ENCODE measurements at places on chromosomes 2 and 18.

- DNase-seq, result no peak
These were observed 1.4 kb upstream of the FAM110C start for GRCh38 chr2:47737-48136.

DNA sequence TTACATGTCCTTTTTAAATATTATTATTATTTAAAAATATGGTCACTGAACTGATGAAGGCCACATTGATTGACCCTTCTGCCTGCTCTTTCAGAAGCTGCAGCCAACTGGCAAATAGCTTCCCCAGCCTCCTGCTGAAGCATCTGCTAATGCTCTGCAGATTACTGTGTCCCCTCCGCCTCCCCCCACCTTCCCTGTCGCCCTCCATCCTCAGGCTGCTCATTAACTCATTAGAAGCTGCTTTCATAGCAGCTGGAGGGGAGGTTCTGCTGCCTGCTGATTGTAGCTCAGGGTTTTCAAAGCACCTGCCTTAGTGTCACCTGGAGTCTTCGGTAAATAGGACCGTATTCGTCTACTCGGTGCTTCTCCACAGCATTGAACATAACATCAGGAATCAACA is 24.8 kb upstream of the LMAN1 start:
- DNase-seq, result no peak

GRCh38 chr2:105407946-105408743 is 9.3 kb upstream of the FHL2 start:
- DNase-seq, result no peak

GRCh38 chr18:70363861-70364260 is 75.0 kb downstream of the SOCS6 start:
- DNase-seq, result no peak

DNA sequence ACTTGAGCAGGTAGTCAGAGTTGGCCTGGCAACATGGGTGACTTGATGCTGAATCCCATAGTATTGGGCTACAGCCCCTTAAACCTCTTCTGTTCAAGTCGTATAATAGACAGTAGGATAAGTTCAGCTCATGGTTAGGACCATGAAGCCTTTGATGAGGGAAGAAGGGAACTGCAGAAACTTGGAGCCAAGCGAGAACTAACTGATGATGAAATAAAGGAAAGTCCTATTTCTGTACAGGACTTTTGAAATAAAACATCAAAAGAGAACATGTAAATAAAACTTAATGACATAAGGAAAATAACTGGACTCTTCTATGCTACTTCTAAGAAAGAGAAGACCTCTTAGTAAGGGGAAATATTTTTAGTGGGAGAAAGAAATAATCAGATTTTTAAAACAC is 51.2 kb upstream of the UGP2 start:
- DNase-seq, result no peak

- peak; percentile 30 for DNase-seq
These were observed at the start of gene ITPRIPL1 for GRCh38 chr2:96325041-96325883. TSS of gene ITPRIPL1 (plus strand) at chr2:96325317. CDS start at chr2:96325840, 523 bp downstream.

DNA sequence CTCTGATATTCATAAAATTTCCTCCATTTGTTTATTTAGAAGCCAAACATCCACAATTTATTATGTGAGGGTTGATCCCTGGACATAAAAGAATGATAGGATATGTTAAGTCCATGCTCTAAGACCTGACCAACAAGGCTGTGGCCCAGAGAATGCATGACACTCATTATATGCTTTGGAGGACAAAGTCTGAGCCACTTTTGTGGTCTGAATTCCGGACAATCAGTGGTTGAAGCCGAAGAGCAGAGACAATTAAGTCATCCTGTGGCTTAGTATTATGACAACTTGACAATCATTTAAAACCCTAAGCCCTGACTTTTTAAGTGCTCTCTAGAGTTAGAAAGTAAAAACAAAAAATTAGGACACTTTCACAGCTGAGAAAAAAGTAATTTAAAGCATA is 483.3 kb downstream of the PLCL1 start:
- DNase-seq, result no peak

GRCh38 chr2:229622495-229623355 is 91.6 kb downstream of the DNER start:
- no peak for DNase-seq

GRCh38 chr2:191912764-191913163 is 65.9 kb upstream of the CAVIN2 start:
- DNase-seq, result no peak

- DNase-seq, result no peak
These were observed 337.1 kb upstream of the MAP2 start for GRCh38 chr2:209086761-209087160.

- DNase-seq, result no peak
These were observed 157.8 kb upstream of the HDAC4 start for GRCh38 chr2:239558661-239559060.

- peak; percentile 66 for DNase-seq
These were observed 21.0 kb downstream of the INPP4A start for GRCh38 chr2:98465456-98466226.

GRCh38 chr2:74079522-74080341 is 68.0 kb downstream of the BOLA3 start:
- DNase-seq, result peak; percentile 51

- DNase-seq, result no peak
These were observed 119.9 kb upstream of the HS6ST1 start for GRCh38 chr2:128438586-128438985.

DNA sequence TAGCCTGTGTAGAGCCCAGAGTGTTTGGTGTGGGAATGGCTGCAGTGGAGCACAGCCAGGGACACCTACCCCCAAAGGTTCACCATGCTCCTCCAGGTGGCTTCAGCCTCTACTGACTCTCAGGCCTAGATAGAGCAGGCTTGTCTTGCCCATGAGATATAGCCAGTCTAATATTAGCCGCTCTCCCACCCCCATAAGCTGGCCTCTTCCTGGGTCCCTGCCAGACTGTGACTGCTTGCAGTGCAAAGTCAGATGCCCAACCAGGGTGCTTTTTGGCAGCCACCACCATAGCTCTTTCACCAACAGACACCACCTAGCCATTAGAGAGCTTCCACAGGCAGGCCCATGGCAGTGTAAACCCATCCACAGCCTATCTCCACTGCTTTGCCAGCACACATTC is 405.3 kb downstream of the MBD2 start:
- no peak for DNase-seq

- DNase-seq, result no peak
These were observed 88.8 kb downstream of the INHBB start for GRCh38 chr2:120434492-120435308.

GRCh38 chr2:20042531-20042930 is 8.9 kb downstream of the LAPTM4A start:
- no peak for DNase-seq

DNA sequence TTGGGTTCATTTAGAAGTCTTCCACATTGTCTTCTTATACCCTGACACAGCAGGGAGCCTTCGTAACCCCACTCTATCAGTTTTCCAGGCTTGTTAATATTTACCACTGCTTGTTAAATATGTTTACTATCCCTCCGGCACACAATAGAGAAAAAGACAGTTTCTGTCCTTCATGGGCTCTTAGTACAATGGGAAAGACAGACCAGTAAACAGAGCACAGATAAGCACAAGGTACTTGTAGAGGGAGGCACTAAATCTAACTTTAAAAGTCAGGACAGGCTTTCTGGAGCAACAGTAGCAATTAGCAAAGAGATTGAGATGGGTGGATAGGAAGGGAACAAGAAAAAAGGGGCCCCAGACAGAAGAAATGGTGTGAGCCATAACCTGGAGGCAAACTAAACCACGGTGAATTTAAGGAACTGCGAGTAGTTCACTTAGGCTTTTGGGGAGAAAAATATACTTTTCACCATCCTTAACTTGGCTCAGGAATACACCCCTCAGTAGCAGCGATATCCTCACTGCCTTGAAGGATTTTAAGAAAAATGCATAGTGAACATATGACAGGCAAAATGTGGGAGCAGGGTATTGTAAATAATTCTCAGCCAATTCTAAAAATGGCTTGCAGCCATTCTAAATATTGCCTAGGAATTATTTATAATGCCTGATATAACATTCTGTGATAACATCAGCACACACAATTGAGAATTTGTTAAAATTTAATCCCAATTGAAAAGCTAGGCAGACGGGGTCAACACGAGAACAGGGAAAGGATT is 383.7 kb downstream of the CDH2 start:
- DNase-seq, result no peak

DNA sequence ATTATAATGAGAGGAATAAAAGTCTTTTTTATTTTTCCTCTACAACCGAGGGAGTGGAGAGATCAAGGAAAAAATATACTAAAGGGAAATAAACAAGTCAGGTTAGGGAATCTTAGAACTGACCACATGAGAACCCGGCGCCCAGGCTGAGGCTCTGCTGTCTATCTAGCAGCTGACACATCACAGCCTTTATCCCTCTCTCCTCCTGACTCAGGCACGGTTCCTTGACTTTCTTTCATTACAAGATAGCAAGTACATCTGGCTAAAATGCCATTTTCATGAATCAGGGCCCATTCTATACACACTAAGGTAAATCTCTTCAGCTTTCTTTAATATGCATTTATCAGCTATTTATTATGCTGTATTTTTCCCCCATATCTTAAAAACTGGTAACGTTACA is 296.0 kb downstream of the TMX3 start:
- no peak for DNase-seq

DNA sequence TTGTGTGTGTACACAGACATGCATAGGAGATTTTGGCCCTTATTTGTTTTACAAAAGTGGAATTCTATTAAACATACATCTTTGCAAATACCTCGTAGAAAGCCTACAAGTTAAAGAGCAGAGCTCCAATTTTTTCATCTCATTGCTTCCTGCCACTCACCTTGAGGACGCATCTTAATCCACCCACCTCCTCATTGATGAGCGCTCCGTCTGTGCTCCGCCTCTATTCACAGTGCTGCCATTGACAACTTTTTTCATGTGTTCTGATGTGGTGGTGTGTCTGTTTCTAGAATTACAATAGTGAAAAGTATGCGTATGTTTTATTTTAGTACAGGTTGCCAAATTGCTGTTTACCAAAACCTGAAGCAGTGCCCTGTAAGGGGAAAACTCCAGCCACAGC is 36.3 kb downstream of the NEURL3 start:
- DNase-seq, result no peak

DNA sequence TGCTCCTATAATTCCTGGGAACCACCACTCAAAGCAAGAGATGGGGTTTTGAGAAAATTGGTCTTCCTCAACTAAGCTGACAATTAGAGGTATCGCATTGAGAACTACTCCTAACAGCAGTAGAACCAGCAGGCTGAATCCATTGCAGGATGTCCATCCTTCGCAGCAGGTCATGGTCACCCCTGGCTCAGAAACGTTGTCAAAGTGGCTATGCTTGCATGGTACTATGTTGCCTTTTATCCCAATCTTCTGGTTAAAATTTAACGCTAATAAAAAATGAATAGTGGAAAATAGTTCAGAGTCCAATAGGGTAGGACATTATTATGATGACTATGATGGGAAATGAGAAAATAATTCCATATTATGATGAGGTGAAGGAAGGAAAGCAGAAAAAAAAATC is at the start of gene TM4SF20:
TSS of gene TM4SF20 (minus strand) at position 212 of the 400 bp plus-strand sequence. CDS start at position 174, 38 bp downstream.
- DNase-seq, result no peak

DNA sequence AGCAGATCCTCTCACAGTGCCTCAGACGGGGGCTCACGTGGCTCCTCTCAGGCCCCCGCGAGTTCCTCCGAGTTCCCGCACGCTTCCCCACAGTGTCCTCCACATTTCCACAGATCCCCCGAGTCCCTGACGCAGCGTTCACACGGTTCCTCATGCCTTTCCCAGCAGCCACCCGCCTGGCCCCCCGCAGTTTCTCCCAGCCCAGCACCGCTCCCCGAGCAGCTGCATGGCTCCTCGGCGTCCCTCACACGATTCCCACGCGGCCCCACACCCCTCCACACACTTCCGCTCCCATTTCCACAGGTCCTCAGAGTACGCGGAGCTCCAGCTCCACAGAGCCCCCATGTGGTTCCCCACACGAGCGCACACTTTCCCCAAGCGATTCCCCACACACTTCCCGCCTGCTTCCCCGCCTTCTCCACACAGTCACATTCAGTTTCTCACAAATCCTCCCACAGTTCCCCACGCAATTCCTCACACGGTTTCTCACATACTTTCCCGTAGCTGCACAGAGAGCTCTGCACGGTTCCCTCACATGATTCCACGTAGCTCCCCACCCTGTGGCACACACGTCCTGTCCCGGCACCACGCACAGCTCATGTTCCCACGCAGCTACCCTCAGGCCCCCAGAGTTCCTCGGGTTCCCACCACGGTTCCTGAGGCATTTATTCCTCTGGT is 39.9 kb downstream of the KIF1A start:
- peak; percentile 21 for DNase-seq

- DNase-seq, result peak; percentile 65
These were observed 85.9 kb upstream of the CCBE1 start for GRCh38 chr18:59783138-59783537.

GRCh38 chr2:70362661-70363060 is 60.8 kb upstream of the FAM136A start:
- DNase-seq, result no peak

DNA sequence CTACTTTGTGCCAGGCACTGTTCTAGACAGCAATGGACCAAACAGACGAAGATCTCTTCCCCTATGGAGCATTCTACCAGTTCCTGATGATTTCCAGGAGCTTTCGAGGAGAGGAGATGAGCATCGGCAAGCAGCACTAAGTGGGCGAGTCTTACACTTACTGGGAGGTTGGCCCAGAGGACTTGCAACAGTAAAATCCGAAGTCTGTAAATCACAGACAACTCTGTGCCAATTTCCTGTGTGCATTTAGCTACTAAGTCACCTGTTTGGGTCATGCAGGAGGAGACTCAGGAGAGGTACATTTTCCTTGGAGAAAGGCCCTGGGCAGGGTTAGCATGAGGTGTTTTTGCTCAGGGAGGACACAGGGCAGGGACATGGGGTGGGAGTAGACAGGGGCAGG is 58.9 kb downstream of the TRPM8 start:
- no peak for DNase-seq

- DNase-seq, result no peak
These were observed 241.4 kb upstream of the ACVR2A start for GRCh38 chr2:147603447-147603846.

DNA sequence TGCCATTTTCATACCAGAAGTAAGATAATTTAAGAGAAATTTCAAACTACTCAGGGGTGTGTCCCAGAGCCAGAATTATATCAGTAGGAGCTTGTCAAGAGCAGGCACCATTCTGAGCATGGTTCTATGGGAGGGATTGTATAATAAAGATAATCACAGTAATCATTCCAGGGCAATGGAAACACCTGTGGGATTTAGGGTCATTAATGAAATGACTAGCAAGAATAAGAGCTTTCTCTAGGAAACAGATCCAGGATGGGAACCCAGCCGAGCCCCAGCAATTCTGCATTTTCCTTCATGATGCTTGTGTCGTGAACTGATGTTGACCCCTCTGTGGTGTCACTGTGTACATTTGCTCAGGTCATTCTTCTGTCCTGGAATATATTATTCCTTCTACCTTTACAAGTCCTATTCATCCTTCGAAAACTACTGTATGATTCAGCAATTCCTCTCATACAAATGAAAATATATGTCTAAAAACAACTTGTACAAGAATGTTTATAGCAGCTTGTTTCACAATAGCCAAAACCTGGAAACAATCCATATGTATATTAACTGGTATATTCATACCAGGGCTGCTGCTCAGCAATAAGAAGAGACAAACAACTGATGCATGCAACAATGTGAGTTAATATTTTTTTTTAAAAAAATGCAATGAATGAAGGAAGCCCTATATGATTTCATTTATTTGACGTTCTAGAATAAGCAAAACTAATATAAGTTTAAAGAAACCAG is 687.8 kb upstream of the KLHL29 start:
- no peak for DNase-seq

- no peak for DNase-seq
These were observed 129.0 kb upstream of the FOSL2 start for GRCh38 chr2:28263690-28264089.

GRCh38 chr2:110903548-110903947 is 171.2 kb downstream of the ACOXL start:
- DNase-seq, result no peak

GRCh38 chr18:5628512-5629255 is 84.9 kb upstream of the EPB41L3 start:
- DNase-seq, result no peak

All from NAMALWA (cell line).